ENCODE measurements at places on chromosomes 2 and 18.

GRCh38 chr2:206971805-206972204 lies 32.5 kb downstream of the CPO start:
- no peak for DNase-seq

DNA sequence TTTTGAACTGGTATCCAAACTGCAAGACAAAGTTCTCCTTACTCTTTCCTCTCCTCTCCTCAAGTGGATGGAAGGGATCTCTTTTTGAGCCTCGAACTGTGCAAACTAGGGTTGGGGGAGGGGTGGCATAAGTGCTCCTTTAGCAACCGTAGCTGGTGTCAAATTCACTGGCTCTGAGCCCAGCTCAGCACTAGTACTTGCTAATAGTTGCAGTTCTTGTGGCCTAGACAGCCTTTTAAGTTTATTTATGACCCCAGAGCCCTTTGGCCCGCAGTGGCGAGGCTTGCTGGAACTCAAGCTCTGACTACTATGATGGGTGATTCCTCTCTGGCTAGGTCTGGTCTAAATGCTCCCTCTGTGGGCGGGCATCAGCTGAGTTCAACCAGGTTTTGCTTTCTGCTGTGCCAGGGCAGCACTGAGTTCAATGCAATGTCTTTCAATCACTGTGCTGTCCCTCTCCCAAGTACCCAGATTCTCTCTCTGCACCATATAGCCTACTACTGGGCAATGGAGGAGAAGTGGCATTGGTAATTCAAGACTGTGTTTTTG lies 528.4 kb upstream of the SYT4 start:
- no peak for DNase-seq

DNA sequence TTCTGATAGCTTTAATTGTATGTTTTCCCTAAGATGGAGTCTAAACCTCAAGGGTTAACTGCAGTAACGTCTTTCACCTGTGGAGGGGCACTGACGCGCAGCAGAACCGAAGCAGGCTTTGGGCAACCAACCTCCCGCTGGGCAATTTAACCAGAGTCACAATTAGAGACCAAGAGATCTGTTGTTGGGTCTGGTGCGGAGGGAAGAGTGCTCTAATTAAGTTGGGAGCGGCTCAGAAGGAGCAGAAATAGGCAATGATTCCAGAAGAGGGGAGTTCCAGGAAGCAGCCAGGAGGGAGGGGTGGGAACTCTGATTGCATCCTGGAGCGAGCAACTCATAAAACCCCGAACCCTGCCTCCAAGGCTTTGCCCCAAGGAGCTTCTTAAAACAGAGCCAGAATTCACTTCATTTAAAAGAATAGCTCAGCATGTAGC lies 245.8 kb downstream of the PAX3 start:
- DNase-seq = no peak

DNA sequence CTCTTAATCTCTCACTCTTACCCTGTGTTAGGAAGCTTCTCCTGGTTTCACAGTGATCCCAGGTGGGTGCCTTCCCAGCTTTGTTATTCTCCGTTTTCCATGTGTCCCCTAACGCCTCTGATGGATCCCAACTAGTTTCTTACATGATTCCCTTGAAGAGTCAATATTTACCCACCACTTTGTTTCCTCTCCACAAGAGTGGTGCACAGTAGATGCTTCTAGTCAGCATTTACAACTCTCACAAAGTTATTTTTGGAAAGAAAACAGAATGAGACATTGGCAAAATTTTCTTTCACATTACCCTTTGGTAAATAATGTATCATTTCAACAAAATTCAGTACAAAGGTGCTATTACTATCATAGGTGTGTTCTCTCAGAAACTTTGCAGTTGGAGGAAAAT lies 1611.1 kb upstream of the ZEB2 start:
- no peak for DNase-seq

GRCh38 chr2:147133286-147133908 lies 711.4 kb upstream of the ACVR2A start:
- DNase-seq = no peak

DNA sequence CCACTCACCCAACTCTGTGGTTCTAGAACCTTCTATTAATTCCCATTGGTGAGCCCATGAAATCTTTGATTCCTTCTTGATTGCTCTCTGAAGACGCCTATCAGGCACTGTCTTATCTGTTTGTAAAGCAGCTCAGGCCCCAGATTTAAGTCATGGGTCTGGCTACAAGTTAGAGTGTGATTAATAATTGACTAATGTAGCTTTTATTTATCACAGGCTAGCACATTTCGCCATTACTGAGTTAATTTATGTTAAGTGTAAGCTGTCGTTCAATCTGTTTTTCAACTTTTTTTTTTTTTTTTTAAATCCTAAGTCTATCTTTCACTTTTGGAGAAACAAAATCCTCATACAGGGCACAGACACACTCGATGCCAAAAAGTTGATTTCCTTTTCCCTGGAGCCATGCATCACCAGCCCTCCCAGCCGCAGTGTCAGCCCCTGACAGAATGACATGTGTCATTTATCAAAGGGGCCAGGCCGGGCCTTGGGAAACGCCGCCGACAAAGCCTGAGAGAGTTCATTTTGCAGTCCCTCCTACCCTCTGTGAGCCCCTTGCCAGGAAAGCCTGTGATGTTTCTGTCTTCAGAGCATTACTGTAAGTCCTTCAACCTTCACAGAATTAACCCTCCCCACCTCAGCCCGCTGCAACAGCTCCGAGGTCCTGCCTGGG lies 15.8 kb downstream of the TSHZ1 start:
- DNase-seq = no peak
